COR-L47 (cell line): ENCODE measurements at places on chromosomes 3 and 15.

GRCh38 chr3:177190756-177191681, 6.3 kb downstream of the TBL1XR1 start:
- no peak for DNase-seq

DNA sequence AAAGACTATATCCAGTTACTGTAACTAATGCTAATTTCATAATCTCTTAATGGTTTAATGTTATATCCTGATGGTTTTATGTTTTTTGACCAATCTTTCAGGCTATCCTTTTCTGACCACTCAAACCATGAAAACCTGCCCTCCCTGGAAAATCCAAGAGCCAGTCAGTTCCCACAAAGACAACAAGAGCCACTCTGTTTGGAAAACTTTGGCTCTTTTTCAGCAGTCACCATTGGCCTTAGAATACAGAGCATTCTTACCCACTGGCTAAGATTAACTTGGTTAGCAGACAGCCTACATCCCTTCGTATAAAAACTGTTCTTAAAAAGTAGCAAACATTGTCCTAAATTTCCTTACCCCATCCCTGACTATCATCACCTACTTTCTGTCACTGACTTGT, 32.9 kb downstream of the ALCAM start:
- no peak for DNase-seq

- DNase-seq, result no peak
Measured at GRCh38 chr3:100124201-100124761, 10.0 kb upstream of the FILIP1L start.

DNA sequence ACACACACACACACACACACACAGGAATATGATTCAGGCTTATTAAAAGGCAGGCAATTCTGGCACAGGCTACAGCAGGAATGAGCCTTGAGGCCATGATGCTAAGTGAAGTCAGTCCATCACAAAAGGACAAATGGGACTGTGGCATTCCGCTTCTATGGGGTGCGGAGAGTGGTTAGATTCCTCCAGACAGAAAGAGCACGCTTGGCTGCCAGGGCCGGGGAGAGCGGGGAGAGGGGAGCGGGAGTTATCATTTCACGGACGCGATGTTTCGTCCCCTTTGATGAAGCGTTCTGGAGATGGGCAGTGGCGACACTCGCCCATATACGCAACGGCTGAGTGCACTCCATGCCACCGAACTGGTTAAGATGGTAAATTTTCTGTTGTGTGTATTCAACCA, 58.5 kb upstream of the FAM174B start:
- DNase-seq, result peak; percentile 16

- no peak for DNase-seq
Measured at GRCh38 chr15:65550681-65551098, 20.4 kb downstream of the HACD3 start.

- DNase-seq, result no peak
Measured at GRCh38 chr3:42853056-42853455, 22.6 kb downstream of the CYP8B1 start.

- no peak for DNase-seq
Measured at GRCh38 chr15:79644091-79644490, 212.0 kb downstream of the MINAR1 start.

GRCh38 chr3:156253150-156253549, 132.8 kb downstream of the KCNAB1 start:
- no peak for DNase-seq

- DNase-seq, result peak; percentile 72
Measured at GRCh38 chr15:56496635-56497034, 31.7 kb upstream of the MNS1 start.

DNA sequence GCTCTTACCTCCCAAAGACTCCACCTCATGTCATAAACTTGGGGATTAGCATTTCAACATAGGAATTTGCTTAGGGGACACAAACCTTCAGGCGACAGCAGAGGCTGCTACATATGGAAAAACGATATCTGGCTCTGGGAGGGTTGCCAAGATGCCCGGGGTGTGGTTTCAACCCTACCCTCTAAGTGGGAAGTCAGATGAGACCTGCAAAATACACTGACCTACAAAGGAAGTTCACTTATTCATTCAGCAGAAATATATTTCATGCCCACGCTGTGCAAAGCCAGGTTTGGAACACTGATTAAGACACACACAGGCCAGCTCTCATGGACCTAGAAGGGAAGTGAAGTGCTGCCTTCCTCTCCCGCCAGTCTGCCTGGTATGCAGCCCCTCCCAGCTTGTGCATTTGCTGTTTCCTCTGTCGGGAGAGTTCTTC, 239.3 kb downstream of the FEZF2 start:
- peak; percentile 1 for DNase-seq

DNA sequence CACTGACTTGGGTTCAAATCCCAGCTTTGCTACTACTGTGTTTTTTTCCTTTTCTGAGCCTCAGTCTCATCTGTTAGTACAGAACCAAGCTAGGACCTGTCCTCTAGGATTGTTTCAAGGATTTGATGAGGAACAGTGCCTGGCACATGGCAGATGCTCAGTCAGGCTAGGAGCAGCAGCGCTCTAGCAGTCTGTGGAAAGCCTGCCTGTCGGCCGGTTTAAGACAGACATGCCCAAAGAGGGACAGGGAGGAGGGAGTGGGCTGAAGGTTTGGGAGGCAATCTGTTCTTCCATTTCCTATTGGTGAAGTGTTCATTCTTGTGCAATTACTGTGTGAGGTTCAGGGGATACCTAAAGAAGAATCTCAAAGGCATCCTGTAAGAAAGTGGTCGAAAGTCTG, 35.1 kb upstream of the RGMA start:
- DNase-seq, result no peak

- DNase-seq, result no peak
Measured at GRCh38 chr15:34812369-34812768, 17.0 kb upstream of the ACTC1 start.

DNA sequence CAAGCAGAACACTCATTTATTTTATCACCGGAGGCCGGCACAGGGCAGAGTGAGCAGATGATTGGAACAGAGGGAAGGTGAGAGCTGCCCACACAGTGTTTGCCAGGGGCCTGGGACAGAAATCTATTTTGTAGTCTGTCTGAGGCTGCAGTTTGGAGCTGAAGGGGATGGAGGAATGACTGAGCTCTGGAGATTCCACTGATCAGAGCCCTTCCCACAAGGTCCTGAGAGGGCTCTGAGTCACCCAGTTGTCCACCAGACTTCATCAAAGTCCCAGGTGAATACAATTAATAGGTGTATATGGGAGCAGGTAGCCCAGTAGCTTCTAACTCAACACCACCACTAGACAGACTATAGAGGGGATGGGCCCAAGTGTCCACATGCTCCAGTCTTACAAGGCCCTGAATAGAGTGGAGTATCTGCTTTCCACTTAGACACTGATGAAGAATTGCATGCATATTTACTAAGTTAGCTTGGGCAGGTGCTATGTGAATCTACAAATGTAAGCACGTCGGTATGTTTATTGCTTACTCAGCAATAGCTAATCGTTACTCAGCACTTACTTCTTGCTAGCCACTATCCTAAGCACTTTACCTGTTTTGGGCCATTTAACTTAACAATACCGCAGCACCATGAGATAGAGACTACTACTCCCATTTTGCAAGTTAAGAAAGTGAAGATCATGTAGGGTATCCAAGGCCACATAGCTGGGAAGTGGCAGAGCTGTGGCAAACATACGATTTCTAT, 2.7 kb upstream of the STARD5 start:
- DNase-seq, result no peak

GRCh38 chr3:142602619-142603385, 6.6 kb downstream of the PLS1 start:
- no peak for DNase-seq

GRCh38 chr3:188776447-188776846, 395.3 kb upstream of the TPRG1 start:
- no peak for DNase-seq
